ENCODE measurements at places on chromosomes 1 and 21.
A peak's percentile ranks its signal among the peaks of the same experiment; 100 is the strongest.

- peaks cover 29% of the 10 kb centered on the region for H3K36me3 ChIP-seq
- no peak overlapping the region for H3K4me3 ChIP-seq
- peak overlapping the region; percentile 81 for H3K27ac ChIP-seq
- no peaks in the 10 kb centered on the region for H3K27me3 ChIP-seq
- H3K4me1 ChIP-seq, result peaks cover 41% of the 10 kb centered on the region
Observed at GRCh38 chr1:150836129-150836773, 28.2 kb upstream of the CTSK start.

- no peak for DNase-seq
- peaks cover 12% of the 10 kb centered on the region for H3K27me3 ChIP-seq
- no peak overlapping the region for H3K4me3 ChIP-seq
- no peak overlapping the region for H3K27ac ChIP-seq
Observed at GRCh38 chr1:117653732-117654492, 48.1 kb downstream of the TENT5C start.

- no peak overlapping the region for H3K4me3 ChIP-seq
- peaks cover 6% of the 10 kb centered on the region for H3K36me3 ChIP-seq
- H3K27me3 ChIP-seq, result no peaks in the 10 kb centered on the region
- DNase-seq, result no peak
Observed at GRCh38 chr1:226351709-226352108, 42.7 kb upstream of the LIN9 start.

- peaks cover 17% of the 10 kb centered on the region for H3K4me1 ChIP-seq
- no peak for DNase-seq
- no peak overlapping the region for H3K27ac ChIP-seq
- no peak overlapping the region for H3K4me3 ChIP-seq
- H3K36me3 ChIP-seq, result no peaks in the 10 kb centered on the region
- H3K27me3 ChIP-seq, result no peaks in the 10 kb centered on the region
Observed at GRCh38 chr1:18482721-18483425, 2.1 kb downstream of the KLHDC7A start.

GRCh38 chr1:34360574-34360973 is 183.9 kb downstream of the C1orf94 start:
- H3K36me3 ChIP-seq, result no peaks in the 10 kb centered on the region
- peaks cover 14% of the 10 kb centered on the region for H3K4me1 ChIP-seq
- H3K4me3 ChIP-seq, result no peak overlapping the region

GRCh38 chr1:215113776-215114153 is 31.2 kb downstream of the KCNK2 start:
- no peak for DNase-seq
- no peaks in the 10 kb centered on the region for H3K36me3 ChIP-seq
- no peaks in the 10 kb centered on the region for H3K27me3 ChIP-seq
- peaks cover 22% of the 10 kb centered on the region for H3K4me1 ChIP-seq
- H3K4me3 ChIP-seq, result no peak overlapping the region

DNA sequence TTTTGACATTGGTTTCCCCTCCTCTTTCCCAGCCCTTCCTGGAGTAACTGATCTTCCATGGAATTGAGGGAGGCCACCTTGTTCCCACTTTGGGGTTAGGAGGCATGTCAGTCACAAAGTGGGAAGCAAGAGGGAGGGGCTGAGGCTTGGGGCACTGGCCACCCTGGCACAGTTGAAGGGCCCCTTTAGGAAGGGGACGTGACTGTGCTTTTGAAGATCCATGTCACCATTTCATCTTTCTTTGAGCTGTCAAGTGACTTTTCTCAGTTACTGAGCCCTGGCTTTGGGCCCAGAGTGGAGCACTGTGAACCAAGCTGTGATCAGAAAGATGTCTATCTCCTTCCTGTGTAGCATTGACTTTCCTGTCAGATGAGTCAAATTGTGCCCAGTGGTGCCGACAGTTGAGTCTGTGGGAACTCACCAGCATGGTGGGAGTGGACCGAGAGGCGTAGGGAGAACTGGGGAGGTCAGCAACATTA is 38.5 kb upstream of the TDRD10 start:
- no peak overlapping the region for H3K27ac ChIP-seq
- H3K4me1 ChIP-seq, result peaks cover 6% of the 10 kb centered on the region
- H3K27me3 ChIP-seq, result no peaks in the 10 kb centered on the region

DNA sequence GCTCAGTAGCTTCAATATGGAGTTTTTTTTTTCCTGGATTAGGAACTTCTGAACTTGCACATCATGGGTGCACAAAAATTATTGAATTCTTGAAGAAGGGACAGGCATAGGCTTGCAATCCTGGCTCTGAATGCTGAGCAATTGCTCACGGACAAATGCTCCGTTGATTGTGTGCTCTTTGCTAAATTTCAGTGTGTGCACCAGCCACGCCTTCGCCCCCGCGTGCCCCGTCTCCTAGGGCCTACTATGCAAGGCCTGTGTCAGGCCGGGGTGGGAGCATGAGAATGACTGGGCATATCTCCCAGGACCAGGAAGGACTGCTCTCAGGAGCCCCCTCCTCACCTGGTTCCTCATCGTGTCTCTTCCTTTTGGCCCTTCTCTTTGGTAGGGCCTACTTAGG is 17.4 kb downstream of the IL6R start:
- H3K36me3 ChIP-seq, result no peaks in the 10 kb centered on the region
- peaks cover 2% of the 10 kb centered on the region for H3K27me3 ChIP-seq
- peaks cover 44% of the 10 kb centered on the region for H3K4me1 ChIP-seq
- no peak overlapping the region for H3K4me3 ChIP-seq
- H3K27ac ChIP-seq, result no peak overlapping the region
- no peak for DNase-seq

DNA sequence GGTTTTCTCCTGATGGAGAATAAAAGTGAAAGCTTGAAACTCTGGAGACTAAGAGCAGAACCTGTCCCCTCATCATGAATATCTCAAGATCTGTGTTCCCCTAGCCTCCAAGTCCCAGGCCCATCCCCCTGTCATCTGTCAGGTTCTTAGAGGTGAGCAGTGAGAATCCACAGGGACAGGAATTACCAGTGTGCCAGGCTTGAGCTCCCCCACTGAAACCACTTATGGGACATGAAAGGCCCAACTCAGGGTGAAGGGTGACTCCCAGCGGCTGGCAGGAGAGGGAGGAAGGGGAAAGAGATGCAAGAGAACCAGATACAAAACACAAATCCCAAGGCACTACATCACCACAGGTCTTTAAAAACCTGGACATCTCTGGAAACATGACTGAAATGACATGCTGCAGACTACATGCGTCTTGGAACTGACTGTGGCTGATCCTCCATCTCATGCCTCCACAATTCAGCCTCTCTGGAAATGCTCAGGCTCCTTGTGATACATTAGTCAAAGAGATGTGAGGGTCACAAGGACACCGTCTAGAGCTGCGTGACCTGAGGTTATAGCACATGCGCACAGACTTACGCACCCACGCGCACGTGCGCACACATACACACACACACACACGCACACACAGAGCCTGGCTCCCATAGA is 6.8 kb upstream of the LY9 start:
- H3K4me1 ChIP-seq, result no peaks in the 10 kb centered on the region
- no peak for DNase-seq
- H3K27me3 ChIP-seq, result no peaks in the 10 kb centered on the region
- H3K36me3 ChIP-seq, result no peaks in the 10 kb centered on the region
- no peak overlapping the region for H3K4me3 ChIP-seq
- no peak overlapping the region for H3K27ac ChIP-seq

DNA sequence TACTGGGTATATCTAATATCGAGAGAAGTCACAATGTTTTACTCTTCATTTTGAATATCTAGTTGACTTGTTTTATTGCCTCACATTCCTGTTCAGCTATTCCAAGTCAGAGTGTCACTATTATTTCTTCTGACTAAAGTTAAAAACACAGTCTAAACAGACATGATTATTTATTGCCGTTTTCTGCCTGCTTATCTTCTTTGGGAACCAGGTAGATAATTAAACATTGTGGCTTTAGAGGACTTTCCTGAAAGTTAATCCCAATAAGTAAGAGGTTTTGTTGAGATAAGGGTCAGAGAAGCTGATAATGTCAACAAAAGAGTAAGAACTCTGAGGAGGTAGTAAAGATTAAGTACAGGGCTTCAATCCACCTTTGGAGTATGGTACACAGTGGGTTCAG is 53.8 kb downstream of the PCNX2 start:
- H3K27ac ChIP-seq, result no peak overlapping the region
- H3K4me3 ChIP-seq, result no peak overlapping the region
- no peak for DNase-seq
- no peaks in the 10 kb centered on the region for H3K27me3 ChIP-seq
- peaks cover 6% of the 10 kb centered on the region for H3K36me3 ChIP-seq

GRCh38 chr1:48227165-48228013 is 4.9 kb downstream of the SLC5A9 start:
- no peak overlapping the region for H3K27ac ChIP-seq
- H3K27me3 ChIP-seq, result peaks cover 17% of the 10 kb centered on the region
- no peak overlapping the region for H3K4me3 ChIP-seq
- H3K36me3 ChIP-seq, result no peaks in the 10 kb centered on the region
- DNase-seq, result no peak

- no peaks in the 10 kb centered on the region for H3K36me3 ChIP-seq
- peaks cover 4% of the 10 kb centered on the region for H3K27me3 ChIP-seq
- no peak for DNase-seq
- H3K27ac ChIP-seq, result no peak overlapping the region
- H3K4me1 ChIP-seq, result peaks cover 2% of the 10 kb centered on the region
Observed at GRCh38 chr1:106698660-106699059, 357.8 kb upstream of the PRMT6 start.

- no peaks in the 10 kb centered on the region for H3K27me3 ChIP-seq
- DNase-seq, result no peak
- no peak overlapping the region for H3K4me3 ChIP-seq
- H3K27ac ChIP-seq, result no peak overlapping the region
Observed at GRCh38 chr1:246107516-246108277, 399.4 kb downstream of the SMYD3 start.

- H3K27ac ChIP-seq, result no peak within 1 kb of the TSS
- no peak within 1 kb of the TSS for H3K4me3 ChIP-seq
- H3K4me1 ChIP-seq, result peaks cover 3% of the 10 kb centered on the region
- H3K27me3 ChIP-seq, result peaks cover 2% of the 10 kb centered on the region
- no peak for DNase-seq
Observed at GRCh38 chr21:30337276-30337744, at the start of gene KRTAP27-1. KRTAP27-1 (minus strand) TSS chr21:30337694; CDS start chr21:30337668, 26 bp downstream.

DNA sequence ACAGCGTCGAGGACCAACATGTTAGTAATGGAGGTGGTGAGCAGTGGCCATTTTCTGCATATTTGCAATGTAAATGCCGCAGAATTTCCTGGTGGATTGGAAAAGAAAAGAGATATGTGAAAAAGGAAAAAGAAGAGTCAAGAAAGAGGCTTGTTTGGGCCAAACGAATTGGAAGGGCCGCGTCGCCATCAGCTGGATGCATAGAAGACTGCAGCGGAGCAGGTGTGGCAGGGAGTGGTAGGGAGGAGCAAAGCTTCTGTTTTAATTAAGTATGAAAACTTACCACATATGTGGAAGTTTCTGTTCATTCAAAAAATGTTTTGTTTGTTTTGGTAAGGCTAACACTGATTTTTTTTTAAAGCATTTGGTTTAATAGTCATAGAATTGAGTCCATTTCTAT is 690.7 kb downstream of the NCAM2 start:
- H3K4me3 ChIP-seq, result no peak overlapping the region
- peaks cover 3% of the 10 kb centered on the region for H3K27me3 ChIP-seq
- DNase-seq, result no peak
- H3K4me1 ChIP-seq, result peaks cover under 1% of the 10 kb centered on the region
- H3K36me3 ChIP-seq, result no peaks in the 10 kb centered on the region

DNA sequence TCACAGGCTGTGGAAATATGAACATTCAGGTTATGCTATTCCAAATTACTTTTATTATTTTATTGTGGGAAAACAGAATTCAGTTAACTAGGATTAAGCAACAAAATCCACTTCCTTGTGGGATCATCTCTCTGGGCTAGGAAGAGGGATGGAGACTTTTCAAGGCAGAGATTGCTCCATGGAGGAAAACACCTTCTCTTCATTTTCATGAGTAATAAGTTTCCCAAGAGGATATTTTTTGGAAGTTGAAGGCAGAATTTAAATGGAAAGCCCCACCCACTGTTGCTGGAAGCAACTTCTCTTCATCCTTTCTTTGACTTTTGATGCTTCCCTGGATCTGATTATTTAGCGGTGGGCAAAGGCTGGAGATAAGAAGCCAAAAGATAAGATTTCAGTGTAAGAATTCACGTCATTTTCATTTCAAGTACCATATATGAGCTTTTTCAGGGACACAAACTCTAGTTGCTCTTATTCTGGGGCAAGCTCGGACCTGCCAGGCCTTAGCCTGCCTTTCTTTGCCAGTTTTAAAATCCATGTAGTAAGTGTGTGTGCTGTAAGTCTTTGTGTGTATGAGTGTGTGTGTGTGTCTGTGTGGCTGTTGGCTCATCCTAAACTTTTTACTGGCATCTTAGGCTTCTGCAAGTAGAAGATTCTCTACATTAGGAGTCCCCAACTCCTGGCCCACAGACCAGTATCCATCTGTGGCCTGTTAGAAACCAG is 11.7 kb upstream of the IL24 start:
- H3K36me3 ChIP-seq, result no peaks in the 10 kb centered on the region
- no peak for DNase-seq
- H3K4me3 ChIP-seq, result no peak overlapping the region
- H3K27ac ChIP-seq, result no peak overlapping the region

- no peak overlapping the region for H3K4me3 ChIP-seq
- no peak overlapping the region for H3K27ac ChIP-seq
- H3K27me3 ChIP-seq, result no peaks in the 10 kb centered on the region
- DNase-seq, result no peak
- no peaks in the 10 kb centered on the region for H3K36me3 ChIP-seq
Observed at GRCh38 chr1:64309431-64309831, 106.0 kb downstream of the UBE2U start.

DNA sequence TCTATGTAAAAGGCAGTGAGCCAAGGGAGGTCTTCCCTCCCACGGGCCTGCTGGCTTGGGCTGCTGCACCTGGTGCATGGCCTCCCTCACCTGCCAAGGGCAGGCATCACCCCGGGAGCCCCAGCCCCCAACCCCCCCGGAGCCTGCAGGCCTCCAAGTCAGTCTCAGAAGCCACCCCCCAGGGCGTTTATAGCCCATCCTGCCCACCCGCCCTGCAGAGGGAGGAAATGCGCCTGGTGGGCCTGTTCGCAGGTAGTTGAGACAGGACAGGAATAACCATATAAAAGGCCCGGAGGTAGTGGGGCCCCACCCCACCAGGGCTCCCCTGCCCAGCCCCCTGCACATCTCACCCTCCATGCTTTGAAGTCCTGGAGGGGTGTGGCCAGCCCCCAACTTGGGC is 18.2 kb upstream of the ARF1 start:
- peaks cover 9% of the 10 kb centered on the region for H3K4me1 ChIP-seq
- no peak overlapping the region for H3K4me3 ChIP-seq
- H3K36me3 ChIP-seq, result no peaks in the 10 kb centered on the region

GRCh38 chr1:92662048-92662447 is 122.9 kb downstream of the EVI5 start:
- no peaks in the 10 kb centered on the region for H3K4me1 ChIP-seq
- H3K36me3 ChIP-seq, result peaks cover 39% of the 10 kb centered on the region
- no peak overlapping the region for H3K4me3 ChIP-seq
